Stimulated activated CD4-positive, alpha-beta T cell treated with anti-CD3 and anti-CD28 coated beads, Interleukin-1b, Interleukin-23, amount 100 ng/mL, for 1 hour (primary cell): ENCODE measurements at places on chromosomes 11 and 22.

DNA sequence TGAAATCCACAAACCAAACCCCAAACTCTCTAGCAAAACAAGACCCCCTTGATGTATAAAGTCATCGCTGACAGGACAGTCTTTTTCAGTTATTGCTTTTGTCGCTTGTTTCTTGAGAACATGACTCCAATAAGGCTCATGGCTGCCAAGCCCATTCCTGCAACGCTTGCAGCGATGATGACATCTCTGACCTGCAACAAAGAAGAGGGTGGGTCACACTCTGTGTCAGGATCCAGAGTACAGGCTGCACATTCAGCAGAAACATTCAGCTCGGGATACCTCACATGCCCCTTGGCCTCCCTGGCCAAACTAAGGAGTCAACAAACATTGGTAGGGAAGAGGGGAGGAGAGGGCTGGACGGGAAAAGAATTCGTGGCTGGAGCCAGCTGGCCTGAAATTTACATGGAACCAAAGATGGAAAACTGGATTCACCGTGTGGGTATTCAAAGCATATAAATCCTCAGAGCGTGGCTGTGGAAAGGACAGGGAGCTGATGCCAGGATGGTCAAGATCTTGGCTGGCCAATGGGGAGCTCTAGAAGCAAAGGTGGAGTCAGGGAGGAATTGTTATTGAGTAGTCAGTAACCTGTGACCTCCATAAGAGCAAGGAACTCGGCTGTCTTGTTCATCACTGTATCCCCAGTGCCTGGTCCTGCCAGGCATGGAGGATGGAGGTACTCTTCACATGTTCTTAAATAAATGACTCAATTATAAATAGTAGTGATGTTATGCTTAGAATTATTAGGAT is 11.8 kb upstream of the PLAAT2 start:
- no peak for DNase-seq

- DNase-seq, result no peak
These were observed 404.6 kb upstream of the CNTN5 start for GRCh38 chr11:98616098-98616655.

GRCh38 chr22:26894766-26895485 is 237.5 kb downstream of the MIAT start:
- no peak for DNase-seq

- DNase-seq, result no peak
These were observed 64.7 kb downstream of the TSPAN18 start for GRCh38 chr11:44791316-44791925.

DNA sequence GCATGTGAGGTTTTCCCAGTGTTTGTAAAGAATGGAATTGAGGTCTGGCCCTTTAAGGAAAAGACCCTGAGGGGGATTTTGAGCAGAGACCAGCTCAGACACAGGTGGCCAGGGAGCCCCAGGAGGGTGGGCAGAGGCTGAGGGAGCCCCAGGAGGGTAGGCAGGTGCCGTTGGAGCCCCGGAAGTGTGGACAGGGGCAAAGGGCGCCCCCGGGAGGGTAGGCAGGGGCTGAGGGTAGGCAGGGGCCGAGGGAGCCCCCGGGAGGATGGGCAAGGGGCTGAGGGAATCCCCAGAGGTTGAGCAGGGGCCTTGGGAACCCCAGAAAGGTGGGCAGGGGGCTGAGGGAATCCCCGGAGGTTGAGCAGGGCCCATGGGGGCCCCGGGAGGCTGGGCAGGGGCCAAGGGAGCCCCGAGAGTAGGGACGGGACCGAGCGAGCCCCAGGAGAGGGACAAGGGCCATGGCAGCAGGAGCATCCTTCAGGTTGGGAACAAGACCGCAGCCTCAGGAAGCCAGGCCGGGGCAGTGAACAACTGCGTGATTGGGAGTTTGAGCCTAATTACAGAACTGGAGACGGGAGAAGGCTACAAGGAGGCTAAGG is 292.0 kb downstream of the BRD1 start:
- DNase-seq, result no peak

GRCh38 chr22:25448435-25449051 is 115.9 kb upstream of the GRK3 start:
- no peak for DNase-seq

GRCh38 chr11:130390071-130390758 is 38.2 kb downstream of the ADAMTS8 start:
- no peak for DNase-seq

GRCh38 chr11:71323876-71324526 is 71.6 kb upstream of the SHANK2 start:
- no peak for DNase-seq

DNA sequence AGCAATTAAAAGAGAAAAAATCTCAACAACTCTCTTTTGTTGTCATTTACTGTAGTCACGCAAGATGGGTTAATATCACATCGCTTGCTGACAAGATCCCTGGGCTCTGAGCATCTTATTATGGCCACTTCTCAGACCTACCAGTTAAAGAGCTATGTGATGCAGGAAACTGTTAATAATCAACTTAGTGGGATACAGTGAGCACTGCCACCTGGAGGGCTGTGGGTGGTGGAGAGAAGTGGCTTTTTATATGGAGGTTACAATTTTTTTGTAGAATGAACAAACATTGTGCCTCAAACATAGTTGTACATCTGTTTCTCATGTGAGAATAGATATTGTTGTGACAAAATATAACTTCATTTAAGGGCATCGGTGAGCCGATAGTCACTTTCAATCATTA is 181.0 kb downstream of the TENM4 start:
- no peak for DNase-seq

- DNase-seq, result no peak
These were observed 18.8 kb downstream of the XKR3 start for GRCh38 chr22:16806401-16806800.

DNA sequence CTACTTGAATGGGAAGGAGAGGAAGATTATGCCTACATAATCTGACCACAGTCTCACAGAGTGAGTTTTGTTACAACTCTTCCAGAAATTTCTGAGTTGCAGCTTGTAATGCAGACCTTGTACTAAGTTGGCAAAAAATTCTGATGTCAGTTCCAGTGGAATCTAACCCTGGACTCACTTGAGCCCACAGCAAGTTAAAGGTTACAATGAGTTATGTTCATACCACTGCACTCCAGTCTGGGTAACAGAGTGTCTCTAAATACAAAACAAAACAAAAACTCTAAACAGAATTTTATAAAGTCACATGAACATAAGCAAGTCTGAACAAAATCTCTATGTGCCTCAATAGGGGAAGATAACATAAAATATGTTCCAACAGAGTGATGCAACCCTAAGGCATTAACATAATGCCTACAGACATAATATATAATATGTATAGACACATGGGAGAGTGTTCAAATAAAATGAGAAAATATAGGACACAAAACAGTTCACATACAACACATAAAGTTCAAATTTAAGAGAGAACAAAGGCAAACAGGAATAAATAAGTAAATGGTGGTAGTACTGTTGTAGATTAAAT is 1.1 kb downstream of the GLYAT start:
- no peak for DNase-seq

DNA sequence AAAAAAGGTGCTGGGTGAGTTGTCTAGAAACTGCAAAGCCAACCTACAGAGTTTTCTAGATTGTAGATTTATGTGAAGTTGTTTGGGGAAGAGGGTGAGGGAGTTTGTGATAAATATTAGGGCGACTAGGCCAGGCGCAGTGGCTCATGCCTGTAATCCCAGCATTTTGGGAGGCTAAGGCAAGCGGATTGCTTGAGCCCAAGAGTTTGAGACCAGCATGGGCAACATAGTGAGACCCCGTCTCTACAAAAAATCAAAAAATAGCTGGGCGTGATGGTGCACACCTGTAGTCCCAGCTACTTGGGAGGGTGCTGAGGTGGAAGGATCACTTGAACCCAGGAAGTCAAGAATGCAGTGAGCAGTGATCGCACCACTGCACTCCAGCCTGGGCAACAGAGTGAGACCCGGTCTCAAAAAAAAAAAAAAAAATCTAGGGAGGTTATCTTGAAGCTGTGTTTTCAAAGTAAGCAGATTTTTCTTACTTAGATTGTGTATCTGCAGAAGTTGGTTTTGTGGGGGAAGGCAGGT is 844 bp downstream of the APOL6 start:
- no peak for DNase-seq

GRCh38 chr11:7257724-7258123 is 6.0 kb downstream of the SYT9 start:
- DNase-seq, result no peak
